ENCODE measurements at places on chromosomes 12 and 14.

DNA sequence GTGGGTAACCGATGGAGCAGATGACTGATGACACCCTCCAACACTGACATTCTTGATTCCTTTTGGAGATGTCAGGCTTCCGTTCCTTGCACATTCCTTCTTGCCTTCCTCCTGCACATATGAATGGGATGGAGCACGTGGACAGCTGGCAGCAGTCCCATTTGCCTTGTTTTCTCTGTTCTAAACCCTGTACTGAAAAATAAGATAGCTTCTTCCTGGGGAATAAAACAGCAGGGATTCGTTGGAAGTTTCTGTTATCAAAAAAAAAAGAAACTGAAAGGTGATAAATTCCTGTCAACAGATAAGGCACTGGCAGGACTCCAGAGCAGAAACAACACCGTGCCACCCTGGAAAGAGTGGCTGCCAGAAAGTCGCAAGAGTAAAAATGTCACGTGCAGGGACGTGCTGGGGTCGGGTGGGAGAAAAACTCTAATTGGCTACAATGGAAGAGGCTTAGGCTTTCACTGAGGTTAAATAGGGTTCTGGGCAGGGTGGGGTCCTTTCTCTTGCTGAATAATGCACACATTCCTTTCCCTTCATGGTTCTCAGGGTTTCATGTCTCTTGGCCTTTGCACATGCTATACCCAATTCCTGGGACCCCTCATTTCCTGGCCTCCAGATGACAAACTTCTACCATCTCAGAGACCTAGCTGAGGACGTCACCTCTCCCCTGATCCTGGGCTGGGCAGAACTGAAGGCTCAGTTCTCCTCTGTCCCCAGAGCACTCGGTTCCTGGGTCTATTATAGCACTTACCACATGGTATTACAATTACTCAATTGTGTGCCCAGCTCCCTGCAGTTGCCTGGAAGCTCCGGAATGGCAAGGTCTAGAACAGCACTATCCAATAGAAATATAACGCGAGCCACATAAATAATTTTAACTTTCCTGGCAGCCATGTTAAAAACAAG, 7.0 kb upstream of the NUAK1 start:
- no peak for DNase-seq

- no peak for DNase-seq
Measured at GRCh38 chr12:67456431-67456901, 187.3 kb downstream of the CAND1 start.

GRCh38 chr14:29999013-29999539, 71.4 kb upstream of the PRKD1 start:
- no peak for DNase-seq

DNA sequence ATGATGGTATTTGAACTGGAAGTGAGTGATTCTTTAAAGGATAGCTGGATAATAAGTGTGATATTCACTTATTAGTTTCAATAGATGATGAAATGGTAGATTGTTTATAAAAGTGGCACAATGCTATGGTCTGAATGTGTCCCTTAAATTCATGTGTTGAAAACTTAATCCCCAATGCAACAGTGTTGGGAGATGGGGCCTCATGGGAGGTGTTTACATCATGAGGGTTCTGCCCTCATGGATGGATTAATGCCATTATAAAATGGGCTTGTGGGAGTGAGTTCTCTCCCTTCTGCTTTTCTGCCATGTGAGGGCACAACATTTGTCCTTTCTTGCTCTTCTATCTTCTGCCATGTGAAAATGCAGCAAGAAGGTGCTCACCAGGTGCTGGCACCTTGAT, 134.0 kb downstream of the SLC38A1 start:
- DNase-seq = no peak

DNA sequence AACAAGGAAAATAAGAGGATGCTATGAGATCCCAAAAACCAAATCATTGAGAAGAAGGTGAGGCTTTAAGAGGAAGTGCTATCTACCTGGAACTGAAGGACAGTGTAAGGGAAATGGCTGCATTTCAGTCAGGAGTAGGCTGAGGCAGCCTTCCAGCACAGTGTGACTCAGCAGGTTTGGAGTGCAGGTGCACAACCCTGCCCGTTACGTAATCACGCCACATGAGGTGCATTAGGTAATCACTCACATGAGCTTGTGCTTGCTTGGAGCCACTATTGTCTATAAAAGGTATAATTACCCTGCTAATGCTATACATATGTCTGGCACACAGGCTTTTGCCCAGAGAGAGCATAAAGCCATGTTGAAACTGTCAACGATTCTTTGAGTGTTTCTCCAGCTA, 74.9 kb downstream of the DIO2 start:
- no peak for DNase-seq

- no peak for DNase-seq
Measured at GRCh38 chr14:64748995-64749714, 44.9 kb downstream of the PLEKHG3 start.

GRCh38 chr12:6606331-6607131, 648 bp downstream of the CHD4 start:
- DNase-seq = peak; percentile 53

Data from effector memory CD8-positive, alpha-beta T cell (primary cell).